SK-N-SH treated with all-trans-retinoic acid at 6 μM for 48 hours (cell line): ENCODE measurements at places on chromosomes 4 and X.

DNA sequence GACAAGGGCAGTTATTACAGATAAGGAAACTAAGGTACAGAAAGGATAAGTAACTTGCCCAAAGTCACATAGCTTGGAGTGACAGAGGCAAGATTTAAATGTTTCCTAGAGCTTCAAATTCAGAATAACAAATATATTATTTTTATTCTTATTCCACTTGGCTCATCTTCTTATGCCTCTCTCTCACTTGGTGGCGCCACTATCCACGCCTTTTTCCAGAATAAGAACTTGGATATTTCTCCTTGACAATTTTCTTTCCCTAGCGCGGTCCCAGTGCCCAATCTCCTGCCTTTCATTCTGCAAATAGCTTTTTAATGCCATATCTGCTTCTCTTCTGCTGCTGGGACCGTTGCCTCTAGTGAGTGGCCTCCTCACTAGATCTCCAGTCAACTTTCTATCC is 78.5 kb downstream of the MSN start:
- ATAC-seq: peak; percentile 20; the same call in 1 of the 3 replicates

DNA sequence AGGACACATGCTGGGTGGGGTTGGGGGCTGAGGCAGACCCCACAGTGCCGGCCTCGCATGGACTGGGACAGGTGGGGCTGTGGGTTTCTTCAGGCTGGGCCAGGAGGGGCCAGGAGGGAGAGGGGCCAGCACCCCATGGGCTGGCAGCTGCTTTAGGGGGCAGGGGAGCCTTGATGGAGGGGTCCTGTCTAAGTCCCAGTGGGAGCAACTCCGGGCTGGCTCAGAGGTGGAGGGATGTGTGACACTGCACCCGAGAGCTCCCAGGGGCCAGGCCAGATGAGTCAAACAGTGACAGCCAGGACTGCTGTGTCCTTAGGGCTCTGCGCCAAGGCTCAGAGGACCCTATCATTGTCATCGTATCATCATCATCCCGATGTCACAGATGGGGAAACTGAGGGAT is 4.4 kb upstream of the ABLIM2 start:
- ATAC-seq: no peak

- ATAC-seq: no peak
Observed at GRCh38 chrX:69293776-69294601, 128.7 kb upstream of the PJA1 start.

DNA sequence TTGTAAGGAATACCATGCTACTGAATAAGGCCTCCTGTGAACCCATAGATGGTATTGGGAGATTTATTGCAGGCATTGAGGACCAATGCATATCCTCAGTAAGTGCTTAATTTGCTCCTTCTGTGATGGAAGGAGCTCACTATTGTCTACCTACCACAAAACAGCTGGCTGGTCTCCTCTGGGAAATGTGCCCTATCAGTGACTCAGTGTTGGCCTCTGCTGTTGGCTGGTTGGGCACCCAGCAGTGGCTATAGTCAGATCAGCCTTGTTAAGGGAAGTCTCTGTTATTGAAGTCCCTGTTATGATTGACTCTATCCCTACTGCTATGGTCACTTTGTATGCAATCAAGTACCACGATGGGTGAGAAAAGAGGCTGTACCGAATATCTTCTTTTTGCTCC is 27.5 kb upstream of the OTUD4 start:
- ATAC-seq: no peak

DNA sequence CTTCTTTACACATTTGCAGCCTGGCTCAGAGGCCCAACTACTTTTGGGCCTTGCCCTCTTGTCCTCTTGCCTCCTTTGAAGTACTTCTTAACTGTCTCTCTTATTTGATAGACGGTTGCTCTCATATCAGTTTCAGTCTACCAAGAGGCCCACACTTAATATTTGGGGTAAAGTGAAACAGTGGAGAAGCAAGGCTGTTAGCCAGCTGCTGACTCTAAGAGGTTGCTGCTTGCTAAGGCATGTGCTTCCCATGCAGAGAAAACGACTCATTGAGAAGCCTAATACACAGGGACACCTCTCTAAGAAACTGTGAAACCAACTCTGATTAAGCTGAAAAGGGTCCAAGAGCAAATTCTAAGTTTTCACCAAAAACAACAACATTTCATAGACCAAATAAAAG is 94.6 kb downstream of the PPP3CA start:
- ATAC-seq: no peak

GRCh38 chrX:68492583-68492982 is 6.3 kb upstream of the YIPF6 start:
- no peak for ATAC-seq

GRCh38 chr4:147548256-147548655 is 67.4 kb downstream of the EDNRA start:
- ATAC-seq: no peak
